Activated CD8-positive, alpha-beta memory T cell treated with anti-CD3 and anti-CD28 coated beads for 1 hour (primary cell): ENCODE measurements at places on chromosomes 6 and 20.
A peak's percentile ranks its signal among the peaks of the same experiment; 100 is the strongest.

GRCh38 chr6:7918403-7918802, 7.8 kb upstream of the TXNDC5 start:
- DNase-seq: no peak

- no peak for DNase-seq
Measured at GRCh38 chr6:123515715-123516114, 121.0 kb downstream of the TRDN start.

GRCh38 chr6:135088818-135089809, 34.5 kb upstream of the HBS1L start:
- no peak for DNase-seq

- peak; percentile 8 for DNase-seq
Measured at GRCh38 chr20:33915726-33916331, 77.9 kb upstream of the RALY start.

GRCh38 chr20:58596750-58597248, 54.3 kb upstream of the STX16 start:
- no peak for DNase-seq

DNA sequence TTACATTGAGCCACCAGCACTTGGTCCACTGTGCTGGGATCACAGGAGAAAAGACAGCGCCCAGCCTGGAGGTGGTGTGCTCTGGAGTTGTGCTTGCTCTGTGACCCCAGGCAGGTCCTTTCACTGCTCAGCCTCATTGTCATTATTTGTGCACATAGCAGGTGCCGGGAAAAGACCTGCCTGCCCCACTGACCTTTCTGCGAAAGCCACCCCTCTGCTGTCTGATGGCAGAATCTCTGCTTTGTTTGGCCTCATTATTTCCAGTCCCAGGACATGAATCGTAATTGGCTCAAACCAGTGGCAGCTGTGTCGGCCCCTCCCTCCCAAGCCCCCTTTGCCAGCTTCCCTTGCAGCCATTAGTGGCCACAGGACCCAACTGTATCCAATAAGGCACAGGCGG, 185.2 kb upstream of the UST start:
- DNase-seq: no peak
